ENCODE measurements at places on chromosomes 3 and 15.

DNA sequence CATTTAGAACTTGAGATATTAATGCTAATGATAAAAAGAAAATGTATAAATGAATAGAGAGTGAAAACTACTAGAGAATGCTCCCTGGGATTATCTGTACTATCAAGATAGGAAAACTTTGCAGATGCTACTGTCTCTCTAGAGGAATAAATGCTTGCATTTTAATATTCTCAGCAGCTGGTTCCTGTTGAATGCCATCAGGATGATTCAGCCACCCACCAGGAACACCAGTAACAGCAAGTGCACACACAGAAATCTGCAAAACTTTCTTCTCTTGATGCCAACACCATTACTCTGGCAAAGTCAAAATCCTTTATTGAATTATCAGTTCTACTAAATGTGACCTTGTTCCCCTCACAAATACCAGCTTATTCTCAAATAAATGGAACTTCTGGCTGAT lies 148.4 kb downstream of the TIGIT start:
- no peak for DNase-seq

- DNase-seq, result no peak
These were observed 77.8 kb upstream of the GSK3B start for GRCh38 chr3:120172070-120172469.

GRCh38 chr3:111156517-111156916 lies 84.9 kb downstream of the NECTIN3 start:
- no peak for DNase-seq

DNA sequence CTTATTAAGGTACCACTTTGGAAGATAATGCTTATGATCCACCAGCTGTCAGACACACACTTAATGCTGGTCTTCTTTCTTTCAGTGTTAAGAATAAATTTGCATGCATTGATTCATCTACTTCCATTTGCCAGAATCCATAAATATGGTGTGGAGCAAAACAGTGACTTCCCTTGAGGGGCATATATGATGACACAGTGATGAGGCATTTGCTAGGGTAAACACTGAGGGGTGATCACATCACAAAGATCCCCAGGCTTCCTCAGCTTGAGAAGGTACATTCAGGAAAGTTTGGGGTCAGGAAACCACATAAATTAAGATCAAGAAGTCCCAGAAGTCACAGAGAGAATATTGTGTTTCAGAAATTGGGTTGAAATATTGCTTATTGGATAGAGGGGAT lies 9.9 kb upstream of the ZBED2 start:
- no peak for DNase-seq

DNA sequence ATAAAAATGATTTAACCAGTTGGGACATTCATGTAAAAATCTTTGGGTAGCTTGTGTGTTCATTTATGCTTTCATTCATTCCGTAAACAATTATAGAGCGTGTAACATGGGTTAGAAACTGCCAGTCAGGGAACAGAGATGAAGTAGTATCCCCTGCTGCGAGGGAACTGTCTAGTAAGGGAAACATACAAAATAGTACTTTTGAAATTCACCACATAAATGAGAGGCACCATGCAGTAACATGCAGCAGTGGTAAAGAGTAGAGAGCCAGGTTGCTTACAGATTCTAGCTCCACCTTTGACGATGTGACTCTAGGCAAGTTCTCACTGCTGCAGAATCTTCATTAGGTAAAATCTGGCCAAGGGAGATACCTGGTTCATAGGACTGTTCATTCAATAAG lies 938 bp downstream of the DZIP3 start:
- DNase-seq, result no peak

GRCh38 chr3:52468336-52468735 lies 12.9 kb downstream of the NISCH start:
- no peak for DNase-seq

GRCh38 chr15:44698641-44699040 lies 12.5 kb downstream of the PATL2 start:
- DNase-seq, result no peak

GRCh38 chr3:151002003-151002981 lies 29.8 kb upstream of the CLRN1 start:
- no peak for DNase-seq

- no peak for DNase-seq
These were observed 97.5 kb downstream of the PIK3R4 start for GRCh38 chr3:130649061-130649654.
